Activated T-cell treated with anti-CD3 and anti-CD28 coated beads for 24 hours (primary cell): ENCODE measurements at places on chromosomes 6 and 20.

- no peak for DNase-seq
Measured at GRCh38 chr6:51509597-51509996, 577.8 kb downstream of the PKHD1 start.

- no peak for DNase-seq
Measured at GRCh38 chr20:59515013-59515905, 89.1 kb upstream of the PHACTR3 start.

GRCh38 chr6:136990754-136991153 is 54.0 kb downstream of the IL20RA start:
- DNase-seq = no peak

GRCh38 chr6:133241901-133242636 is 912 bp downstream of the EYA4 start:
- DNase-seq = no peak

GRCh38 chr20:57089699-57090144 is 176.7 kb downstream of the BMP7 start:
- DNase-seq = peak; percentile 38

- DNase-seq = no peak
Measured at GRCh38 chr6:148328876-148329555, 13.6 kb upstream of the SASH1 start.

DNA sequence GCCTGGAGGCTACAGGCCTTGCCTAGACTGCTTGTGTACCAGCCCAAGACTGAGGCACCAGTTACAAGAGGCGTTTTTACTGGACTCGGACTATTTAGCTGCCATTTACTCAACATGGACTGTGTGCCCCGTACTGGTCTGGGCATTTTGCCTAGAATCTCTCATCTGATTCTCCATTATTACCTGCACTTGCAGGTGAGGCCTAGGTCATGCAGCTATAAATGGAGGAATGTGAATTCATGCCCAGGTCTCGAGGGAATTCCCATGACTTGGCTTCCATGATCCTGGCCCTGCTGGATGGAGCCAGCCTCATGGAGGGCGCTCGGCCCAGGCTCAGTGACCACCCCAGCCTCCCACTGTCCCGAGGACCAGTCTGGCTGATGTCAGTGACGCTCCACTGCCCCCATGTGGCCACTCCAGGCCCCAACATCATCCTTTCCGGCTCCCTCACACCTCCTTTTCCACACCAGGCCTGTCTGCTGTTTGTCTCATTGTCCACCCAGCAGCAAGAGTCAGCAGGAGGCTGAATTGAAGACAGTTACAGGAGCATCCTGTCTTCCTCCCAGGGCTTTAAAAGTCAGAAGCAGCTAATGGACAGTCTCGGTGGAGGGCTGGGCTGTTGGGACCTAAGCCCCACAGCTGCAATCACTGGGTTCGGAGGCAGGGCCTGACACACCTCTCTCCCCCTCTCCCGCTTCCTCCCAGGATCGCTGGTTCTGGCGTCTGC is 8.7 kb downstream of the MMP24OS start:
- DNase-seq = no peak

- DNase-seq = no peak
Measured at GRCh38 chr6:163460307-163460782, 45.8 kb downstream of the QKI start.

DNA sequence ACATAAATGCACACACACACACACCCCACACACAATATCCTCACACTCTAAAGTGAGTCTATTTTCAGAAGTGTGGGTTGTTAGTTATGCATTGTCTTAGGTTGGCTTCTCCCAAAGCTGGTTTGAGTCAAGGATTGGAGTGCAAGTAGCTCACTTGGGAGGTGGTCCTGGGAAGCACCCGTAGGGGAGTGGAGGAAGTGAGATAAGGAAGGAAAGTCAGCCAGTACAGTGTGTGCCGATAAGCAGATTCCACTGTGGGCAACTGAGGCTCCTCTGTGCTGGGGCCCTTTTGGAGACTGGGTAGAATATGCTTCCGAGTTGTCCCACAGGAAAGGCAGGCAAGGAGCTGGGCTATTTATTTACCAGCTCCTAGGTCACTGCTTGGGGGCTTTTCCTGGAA is 67.2 kb downstream of the PLCB4 start:
- DNase-seq = no peak

- no peak for DNase-seq
Measured at GRCh38 chr6:129280293-129280644, 397.3 kb downstream of the LAMA2 start.

DNA sequence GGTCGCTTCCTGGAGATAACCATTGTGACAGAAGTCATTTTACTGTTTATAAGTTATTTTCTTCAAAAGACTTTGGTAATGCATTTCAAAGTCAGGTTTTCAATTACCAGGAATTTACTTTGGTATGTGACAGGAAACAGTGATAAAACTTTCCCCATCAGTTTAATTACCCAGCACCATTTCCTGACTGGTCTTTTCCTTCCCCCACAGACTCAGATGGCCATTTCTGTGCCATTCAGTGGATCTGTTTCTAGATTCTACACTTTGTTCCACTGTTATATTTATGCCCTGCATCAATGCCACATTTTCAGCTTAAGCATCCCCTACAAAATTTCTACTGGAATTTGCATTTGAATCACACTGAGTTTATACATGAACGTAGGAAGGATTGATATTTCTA is 16.3 kb downstream of the RRBP1 start:
- no peak for DNase-seq

DNA sequence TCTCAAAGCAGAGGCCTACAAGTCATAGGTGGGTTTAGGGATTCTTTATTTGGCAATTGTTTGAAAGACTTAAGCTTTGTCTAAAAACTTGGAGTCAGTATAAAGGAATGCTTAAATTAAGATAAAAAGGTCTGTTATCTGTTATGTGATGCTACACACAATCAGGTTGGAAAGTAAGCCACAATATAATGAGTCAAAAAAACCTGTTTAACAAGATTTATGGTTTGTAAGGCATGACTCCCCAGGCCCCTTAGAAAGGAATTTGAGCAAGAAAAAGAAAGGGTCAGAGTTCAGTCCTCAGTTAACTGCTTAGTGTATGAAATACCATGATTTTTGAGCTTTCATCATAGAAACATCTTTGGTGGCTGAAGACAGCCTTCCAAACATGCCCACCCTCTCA is 66.8 kb upstream of the HMGN3 start:
- no peak for DNase-seq

GRCh38 chr6:68476611-68477010 is 158.5 kb upstream of the ADGRB3 start:
- no peak for DNase-seq

- DNase-seq = no peak
Measured at GRCh38 chr20:3693376-3693775, 11.6 kb upstream of the ADAM33 start.

- no peak for DNase-seq
Measured at GRCh38 chr6:152142105-152142504, 334.6 kb downstream of the ESR1 start.

DNA sequence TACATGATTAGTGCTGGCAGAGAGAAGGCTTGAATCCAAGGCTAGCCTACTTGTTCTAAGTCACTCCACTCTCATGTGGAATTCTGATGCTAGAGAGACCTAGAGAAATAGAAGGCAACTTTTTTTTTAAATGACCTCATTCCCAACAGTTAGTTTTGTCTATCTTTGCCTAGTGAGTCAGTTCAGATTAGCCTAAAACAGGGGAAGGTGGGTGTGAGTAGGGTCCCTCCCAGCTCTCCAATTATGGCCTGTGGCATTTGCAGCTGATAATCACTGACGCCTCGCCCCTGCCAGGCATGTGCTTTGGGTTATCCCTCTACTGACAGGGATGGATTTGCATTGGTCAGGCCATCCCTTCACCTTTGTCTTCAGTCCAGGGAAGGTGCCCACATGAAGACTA is 13.6 kb downstream of the TXLNB start:
- DNase-seq = no peak

GRCh38 chr6:24054388-24054787 is 71.6 kb upstream of the NRSN1 start:
- no peak for DNase-seq

- no peak for DNase-seq
Measured at GRCh38 chr6:56796196-56796532, 153.5 kb upstream of the DST start.

GRCh38 chr6:31129130-31129529 is 8.9 kb upstream of the CDSN start:
- DNase-seq = no peak

DNA sequence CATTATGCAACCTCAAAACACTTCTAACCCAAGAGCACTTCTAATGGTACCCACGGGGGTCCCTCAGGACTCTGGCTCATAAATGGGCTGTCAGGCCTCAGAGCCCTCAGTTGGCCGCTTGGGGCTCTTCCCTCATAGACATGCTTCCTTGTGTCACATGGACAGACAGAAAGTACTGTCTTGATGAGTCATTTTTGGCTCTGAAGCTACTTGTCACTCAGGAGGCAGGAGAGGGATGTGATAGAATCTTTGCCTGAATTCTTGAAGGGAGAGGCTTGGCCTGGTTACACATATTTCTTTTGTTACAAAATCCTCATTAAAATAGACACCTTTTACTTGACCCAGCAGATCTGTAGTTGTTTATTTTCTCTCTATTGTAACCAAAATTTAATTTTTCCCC is 15.1 kb upstream of the EDN1 start:
- DNase-seq = no peak

- no peak for DNase-seq
Measured at GRCh38 chr20:42041000-42041565, 422.9 kb upstream of the CHD6 start.

DNA sequence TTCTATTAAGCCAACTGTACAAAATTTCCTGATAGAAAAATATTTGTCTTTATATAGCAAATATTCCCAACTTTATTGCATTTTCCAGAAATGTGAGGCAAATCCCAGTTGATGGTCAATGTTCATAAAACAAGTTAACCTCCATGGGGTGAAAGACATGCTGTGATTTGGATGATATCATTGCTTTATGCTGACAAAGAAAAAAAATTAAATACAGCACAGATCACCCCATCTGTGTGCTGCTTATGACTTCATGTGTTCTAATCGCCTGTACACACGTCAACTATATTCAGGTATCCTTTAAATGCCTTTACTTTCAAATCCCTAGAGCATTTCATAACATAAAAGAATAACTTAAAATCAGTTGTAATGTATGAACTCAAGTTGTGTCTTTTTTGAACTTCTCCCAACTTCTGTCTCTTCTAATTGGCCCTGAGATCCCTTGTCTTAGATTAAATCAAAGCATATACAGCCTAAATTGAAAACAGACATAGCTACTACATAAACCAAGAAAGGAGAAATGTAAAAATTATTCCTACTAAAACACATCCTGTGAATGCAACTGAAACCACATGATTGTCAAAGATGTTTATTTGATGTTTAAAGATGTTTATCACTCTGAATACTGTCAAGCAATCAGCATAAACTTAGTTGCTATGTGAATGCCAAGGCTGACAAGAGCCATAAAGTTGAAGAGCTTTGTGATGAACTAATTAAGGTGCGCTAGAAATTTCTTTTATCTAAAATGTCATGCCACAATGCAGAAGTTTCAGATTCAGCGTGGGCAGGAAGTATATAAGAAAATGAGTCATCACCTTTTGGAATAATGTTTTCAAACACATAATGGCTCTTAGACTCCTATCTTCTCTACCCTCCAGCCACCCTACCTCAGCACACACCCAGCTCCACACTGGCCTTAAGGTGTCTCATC is 68.7 kb downstream of the FILIP1 start:
- DNase-seq = no peak

- no peak for DNase-seq
Measured at GRCh38 chr6:90572856-90573255, 14.0 kb downstream of the MAP3K7 start.
